ENCODE measurements at places on chromosomes 6 and 20.
A peak's percentile ranks its signal among the peaks of the same experiment; 100 is the strongest.

- no peak for DNase-seq
Measured at GRCh38 chr6:1470040-1470439, 80.7 kb downstream of the FOXF2 start.

- DNase-seq, result peak; percentile 68
Measured at GRCh38 chr6:130293800-130294199, 71.0 kb upstream of the SAMD3 start.

- DNase-seq, result no peak
Measured at GRCh38 chr20:23658336-23658735, 20.6 kb upstream of the CST3 start.

GRCh38 chr6:164563924-164564323 lies 745.5 kb downstream of the C6orf118 start:
- no peak for DNase-seq

GRCh38 chr6:31251261-31251660 lies 20.6 kb downstream of the HLA-C start:
- no peak for DNase-seq

DNA sequence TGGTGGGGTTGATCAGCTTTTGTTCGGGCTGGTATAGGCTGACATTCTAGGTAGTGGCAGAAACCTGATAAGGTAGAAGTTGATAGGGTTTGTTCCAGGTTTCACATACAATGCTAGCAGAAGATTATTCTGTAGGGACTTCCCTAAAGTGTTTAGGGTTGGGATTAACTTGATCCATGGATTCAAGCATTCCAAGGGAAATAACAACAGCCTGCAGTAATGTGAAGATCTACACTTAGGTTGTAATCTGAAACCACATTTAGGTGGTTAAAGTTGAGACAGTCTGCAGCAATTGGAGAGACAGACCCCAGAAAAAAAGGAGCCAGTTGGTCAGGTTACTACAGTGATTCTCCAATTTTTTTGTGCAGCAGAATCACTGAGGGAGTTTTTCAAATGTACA lies 56.1 kb downstream of the GJA1 start:
- DNase-seq, result no peak

DNA sequence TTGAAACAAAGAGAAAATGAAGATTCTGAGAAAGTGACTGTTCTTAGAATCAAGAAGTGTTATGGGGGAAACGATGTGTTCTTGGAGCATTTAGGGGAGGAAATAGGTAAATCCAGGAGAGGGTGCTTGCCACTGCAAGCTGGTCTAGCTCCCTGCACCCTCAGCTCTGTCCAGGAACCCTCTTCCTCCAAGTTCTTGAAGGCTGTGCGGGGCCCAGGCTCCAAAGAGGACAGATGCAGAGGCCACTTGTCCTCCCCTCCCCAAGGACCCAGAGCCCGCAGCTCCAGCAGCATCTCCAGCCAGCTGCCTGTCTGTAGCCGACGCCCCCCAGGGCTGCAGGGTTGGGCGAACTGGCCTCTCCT lies 87.9 kb downstream of the CDC5L start:
- no peak for DNase-seq

- no peak for DNase-seq
Measured at GRCh38 chr6:128784266-128784665, 98.7 kb upstream of the LAMA2 start.

DNA sequence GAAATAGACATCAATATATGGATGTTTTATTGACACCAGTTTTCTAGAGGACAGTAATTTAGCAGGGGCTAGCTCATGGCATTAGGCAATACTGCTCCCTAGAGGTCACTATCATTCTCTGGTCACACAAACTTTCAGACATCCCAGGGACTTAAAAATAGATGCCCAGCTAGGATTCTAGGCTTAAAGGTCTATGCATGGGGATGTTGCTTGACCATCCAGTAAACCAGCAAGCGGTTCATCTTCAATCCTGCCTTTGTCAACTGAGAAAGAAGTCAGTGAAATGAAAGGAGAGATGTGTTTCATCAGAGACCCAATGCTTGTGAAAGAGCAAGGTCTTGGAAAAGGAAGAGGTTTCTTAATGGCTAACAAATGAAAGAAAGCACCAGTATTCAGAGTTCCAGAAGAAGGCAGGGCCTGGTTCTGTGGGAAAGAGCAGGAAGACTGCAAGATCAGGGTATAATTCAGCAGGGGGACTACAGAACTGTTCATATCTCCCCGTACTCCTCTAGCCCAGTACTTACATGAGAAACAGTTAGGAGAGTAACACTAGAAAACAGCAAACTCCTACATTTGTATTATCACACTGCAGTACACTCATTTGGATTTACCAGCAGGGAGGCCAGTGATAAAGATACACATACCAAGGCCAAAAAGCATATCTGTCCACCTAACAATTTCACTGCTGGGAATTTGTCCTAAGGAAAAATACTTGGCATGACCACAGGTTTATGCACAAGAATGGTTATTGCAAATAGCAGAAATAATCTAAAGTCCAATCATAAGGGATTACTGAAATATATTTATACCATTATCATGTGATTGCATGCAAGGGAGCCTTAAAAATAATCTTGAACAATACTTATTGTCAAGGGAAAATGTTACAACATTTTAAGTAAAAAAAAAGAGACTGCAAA lies 151.4 kb upstream of the LAMA2 start:
- no peak for DNase-seq

GRCh38 chr6:131532580-131533039 lies 40.4 kb upstream of the ARG1 start:
- no peak for DNase-seq

DNA sequence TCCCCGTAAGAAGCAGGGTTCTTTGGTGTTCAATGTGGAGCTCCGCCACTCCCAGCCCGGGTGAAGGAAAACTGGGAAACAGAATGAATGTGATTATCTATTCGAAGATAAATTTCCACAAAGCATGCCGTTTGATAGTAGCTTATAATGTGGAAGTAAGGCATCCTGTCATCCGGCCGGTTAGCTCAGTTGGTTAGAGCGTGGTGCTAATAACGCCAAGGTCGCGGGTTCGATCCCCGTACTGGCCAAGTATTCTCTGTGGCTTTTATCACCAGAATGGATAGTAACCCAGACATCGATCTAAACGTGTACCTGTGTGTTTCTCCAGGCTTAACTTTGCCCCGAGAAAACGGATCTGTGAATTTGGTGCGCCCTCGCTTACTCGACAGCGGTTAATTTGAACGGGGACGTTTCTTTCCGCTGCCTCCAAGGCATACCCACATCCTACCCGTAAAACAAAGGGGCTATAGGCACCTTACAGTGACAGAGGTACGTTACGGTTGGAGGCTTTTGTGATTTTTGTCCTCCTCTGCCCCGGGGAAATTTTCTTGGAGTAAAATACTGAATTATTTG lies 215.2 kb upstream of the ZNF184 start:
- peak; percentile 78 for DNase-seq

- DNase-seq, result no peak
Measured at GRCh38 chr6:106609699-106610098, 19.6 kb downstream of the RTN4IP1 start.

GRCh38 chr6:39128106-39128505 lies 13.1 kb upstream of the SAYSD1 start:
- no peak for DNase-seq

DNA sequence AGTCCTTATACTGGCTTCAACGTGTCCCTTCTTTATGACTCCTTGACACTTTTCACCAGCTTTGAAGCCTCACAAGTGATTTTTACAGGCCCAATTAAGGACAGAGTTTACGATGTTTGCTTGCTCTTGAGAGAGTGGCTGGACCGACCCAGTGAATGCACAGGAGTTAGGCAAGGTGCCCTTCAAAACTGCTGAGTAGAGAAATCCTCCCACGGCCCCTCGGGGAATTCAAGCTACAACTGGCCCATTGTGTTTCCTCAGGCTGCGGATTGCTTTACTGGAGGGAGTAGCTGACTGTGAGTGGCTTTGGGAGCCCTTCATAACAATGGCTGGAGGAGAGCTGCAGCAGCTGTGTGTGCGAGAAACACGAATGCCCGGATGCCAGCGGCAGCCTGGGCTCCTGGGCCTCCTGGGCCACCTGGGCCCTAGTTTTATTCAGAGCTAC lies 50.0 kb downstream of the SGK1 start:
- no peak for DNase-seq

DNA sequence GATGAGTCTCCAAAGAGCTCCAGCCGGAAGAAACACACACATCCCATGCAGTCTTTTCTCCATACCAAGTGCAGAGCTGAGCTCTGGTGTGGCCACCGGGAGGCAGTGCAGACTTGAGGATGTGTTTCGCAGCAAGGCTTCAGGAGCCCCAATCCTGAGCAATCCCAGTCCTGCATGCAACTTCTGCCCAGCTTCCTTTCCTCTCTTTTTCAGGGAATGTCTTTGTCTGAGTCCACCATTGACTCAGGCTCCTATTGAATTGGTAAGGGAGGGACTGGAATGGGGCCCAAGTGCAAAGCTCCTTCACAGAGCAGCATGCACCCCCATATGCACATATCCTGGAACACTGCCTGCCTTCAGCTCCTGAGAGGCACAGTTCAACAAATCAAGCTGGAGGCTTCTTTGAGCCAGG lies 50.5 kb upstream of the ASIP start:
- DNase-seq, result peak; percentile 18

DNA sequence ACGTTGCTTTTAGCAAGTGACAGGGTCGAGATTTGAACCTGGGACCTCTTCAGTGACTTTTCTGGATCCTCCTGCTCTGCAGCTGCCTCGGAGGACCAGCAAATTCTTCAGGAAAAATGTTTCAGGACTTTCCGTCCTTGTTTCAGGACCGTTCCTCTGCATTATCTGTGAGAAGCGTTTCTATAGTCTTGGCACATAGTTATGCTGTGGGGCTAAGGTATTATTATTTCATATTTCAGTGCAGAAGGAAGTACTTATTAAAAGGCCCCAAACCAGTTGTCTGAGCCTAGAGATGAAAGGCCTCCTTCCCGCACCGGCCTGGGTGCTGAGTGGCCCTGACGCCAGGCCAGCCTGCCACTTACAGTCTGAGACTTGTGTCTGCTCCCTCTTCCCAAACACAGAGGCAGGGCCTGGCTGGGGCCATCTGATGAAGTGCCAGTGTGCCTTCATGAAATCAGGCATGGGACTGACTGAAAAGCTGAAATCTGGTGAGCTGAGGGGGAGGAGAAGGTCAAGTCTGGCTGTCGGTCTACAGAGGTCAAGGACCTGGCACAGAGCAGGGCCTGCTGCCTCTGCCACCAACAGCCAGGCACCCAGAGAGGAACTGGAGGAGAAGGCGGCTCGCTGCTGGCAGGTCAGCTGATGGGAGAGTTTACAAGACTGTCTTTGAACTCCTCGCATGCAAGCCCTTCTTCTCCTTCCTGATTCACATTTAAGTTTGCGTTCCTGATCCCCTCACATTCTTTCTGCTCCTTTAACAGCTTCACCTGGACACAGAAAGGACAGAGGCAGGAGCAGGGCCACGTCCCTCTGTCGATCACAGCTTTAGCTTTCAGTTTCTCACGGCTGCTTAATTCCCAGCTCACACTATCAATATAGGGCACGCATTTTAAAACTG lies 8.9 kb upstream of the QKI start:
- DNase-seq, result no peak

GRCh38 chr6:157075549-157076450 lies 247.5 kb downstream of the TMEM242 start:
- no peak for DNase-seq

GRCh38 chr20:63435552-63435951 lies 36.9 kb downstream of the KCNQ2 start:
- DNase-seq, result no peak

DNA sequence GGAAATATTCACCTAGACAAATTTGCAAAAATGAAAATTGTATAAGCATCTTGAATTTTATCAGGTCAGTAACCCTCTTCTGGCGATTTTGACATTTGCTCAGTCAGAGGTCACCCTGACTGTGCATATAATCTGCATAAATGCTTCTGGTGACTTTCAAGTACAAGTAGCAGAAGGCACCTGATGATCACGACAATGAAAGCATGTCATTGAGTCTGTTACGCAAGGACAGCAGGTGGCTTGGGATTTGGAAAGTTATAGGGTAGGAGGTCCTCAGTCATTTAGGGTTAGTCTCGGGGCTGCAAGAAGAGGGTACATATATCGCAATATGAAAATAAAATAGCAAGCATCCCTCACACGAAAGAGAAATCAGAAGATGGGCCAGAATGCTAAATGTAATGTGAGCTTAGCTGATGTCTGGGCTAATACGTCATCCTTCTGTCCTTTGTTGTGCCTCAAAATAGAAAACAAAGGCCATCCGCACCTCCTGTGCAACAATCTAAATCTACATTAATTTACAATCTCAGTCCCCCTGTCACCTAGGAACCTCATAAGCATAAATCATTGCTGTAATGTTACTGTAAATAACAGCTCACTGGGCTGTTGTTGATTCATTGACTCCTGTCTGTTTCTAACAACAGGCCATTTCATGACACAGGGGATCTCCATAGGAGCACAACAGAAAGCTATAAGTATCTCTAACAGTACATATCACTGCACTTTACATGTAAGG lies 155.2 kb upstream of the RSPO3 start:
- DNase-seq, result no peak

- peak; percentile 56 for DNase-seq
Measured at GRCh38 chr20:3222635-3223600, 13.6 kb downstream of the ITPA start.

- DNase-seq, result no peak
Measured at GRCh38 chr6:113315165-113315564, 542.0 kb upstream of the MARCKS start.

- no peak for DNase-seq
Measured at GRCh38 chr20:11958855-11959254, 41.2 kb downstream of the BTBD3 start.

GRCh38 chr20:61385731-61386130 lies 133.7 kb downstream of the CDH4 start:
- no peak for DNase-seq

DNA sequence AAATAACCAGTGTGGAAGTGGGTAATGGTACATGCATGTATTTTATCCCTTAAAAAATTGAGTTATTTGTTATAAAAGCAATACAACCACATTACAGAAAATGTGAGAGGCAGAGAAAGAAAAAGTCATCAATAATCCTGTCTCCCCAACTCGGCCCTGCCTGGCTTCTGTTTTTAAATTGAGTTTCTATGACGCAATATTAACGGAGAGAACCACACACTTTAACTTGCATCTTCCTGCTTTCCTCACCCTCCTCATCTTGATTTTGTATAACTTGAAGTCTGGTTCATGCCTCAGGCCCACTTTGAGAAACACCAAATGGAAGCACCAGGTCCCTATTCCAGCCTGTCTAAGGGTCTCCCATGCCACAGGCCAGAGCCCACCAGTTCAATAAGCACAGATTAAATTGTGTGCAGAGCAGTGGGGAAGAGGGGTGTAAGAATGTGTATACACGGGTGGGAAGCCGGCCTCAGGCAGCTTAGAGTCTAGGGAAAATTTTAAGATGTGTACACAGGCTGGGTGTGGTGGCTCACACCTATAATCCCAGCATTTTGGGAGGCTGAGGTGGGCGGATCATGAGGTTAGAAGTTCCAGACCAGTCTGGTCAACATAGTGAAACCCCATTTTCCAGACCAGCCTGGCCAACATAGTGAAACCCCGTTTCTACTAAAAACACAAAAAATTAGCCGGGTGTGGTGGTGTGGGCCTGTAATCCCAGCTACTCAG lies 15.9 kb downstream of the KCNK5 start:
- DNase-seq, result no peak

DNA sequence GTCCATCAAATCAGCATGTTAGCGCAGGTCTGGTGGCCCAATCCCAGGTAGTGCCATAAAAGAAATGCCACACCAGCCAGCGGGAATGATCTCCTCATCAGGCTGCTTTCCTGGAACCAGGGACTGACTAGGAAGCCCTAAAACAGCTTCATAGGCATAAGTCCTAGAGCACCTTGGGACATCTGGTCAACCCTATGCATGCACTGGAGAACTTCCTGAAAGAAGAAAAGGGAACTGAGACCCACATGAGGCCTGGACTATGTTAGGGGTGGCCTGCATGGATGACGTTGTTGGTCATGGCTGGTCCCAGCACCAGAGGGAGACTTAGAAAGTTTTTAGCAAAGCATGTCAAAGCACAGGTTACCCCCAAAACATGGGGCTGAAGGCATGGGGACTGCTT lies 7.6 kb upstream of the KCNK16 start:
- no peak for DNase-seq

All from CD4-positive, alpha-beta T cell (primary cell).